DMS 273 treated with DMSO at 0.1 percent for 48 hours (cell line): ENCODE measurements at places on chromosomes 4 and X.

GRCh38 chrX:57451426-57452020 lies 140.3 kb upstream of the ZXDB start:
- DNase-seq, result no peak

DNA sequence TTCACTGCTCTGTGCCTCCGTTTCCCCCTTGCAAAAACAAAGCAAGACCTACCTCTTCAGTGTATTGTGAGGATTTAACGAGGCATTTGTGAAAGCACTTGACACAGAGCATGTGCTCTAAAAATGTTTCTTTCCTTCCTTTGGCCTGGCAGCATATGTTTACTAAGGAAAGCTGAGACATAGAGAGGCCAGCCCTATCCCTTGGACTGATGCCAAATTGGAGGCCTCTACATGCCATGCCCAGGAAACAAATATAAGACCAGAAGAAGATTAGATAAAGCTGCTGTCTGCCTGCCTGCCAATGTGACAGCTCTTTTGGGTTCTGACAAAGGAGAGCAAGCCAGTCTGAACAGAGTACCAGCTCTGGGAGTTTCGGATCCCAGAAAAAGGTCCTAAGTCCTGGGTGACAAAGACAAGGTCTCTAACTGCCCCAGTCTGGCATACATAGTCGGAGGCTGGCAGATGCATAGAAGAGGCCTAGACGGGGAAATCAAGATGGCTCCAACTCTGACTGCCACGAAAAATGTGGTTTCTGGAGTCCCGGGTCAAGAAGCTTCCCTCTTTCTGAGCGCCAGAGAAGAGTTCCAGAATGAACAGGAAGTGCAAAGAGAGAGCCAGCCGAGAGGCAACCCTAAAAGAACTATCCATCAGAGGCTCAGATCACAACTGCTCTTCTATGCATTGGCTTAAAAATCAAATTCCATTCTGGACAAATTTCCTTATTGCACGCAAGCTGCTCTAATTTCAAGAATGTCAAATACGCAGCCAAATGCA lies 25.8 kb downstream of the OTUD6A start:
- DNase-seq, result peak; percentile 9

- no peak for DNase-seq
Measured at GRCh38 chr4:181018913-181019312, 1224.3 kb upstream of the TENM3 start.

GRCh38 chrX:53440101-53440500 lies 5.9 kb upstream of the HSD17B10 start:
- DNase-seq, result peak; percentile 72

DNA sequence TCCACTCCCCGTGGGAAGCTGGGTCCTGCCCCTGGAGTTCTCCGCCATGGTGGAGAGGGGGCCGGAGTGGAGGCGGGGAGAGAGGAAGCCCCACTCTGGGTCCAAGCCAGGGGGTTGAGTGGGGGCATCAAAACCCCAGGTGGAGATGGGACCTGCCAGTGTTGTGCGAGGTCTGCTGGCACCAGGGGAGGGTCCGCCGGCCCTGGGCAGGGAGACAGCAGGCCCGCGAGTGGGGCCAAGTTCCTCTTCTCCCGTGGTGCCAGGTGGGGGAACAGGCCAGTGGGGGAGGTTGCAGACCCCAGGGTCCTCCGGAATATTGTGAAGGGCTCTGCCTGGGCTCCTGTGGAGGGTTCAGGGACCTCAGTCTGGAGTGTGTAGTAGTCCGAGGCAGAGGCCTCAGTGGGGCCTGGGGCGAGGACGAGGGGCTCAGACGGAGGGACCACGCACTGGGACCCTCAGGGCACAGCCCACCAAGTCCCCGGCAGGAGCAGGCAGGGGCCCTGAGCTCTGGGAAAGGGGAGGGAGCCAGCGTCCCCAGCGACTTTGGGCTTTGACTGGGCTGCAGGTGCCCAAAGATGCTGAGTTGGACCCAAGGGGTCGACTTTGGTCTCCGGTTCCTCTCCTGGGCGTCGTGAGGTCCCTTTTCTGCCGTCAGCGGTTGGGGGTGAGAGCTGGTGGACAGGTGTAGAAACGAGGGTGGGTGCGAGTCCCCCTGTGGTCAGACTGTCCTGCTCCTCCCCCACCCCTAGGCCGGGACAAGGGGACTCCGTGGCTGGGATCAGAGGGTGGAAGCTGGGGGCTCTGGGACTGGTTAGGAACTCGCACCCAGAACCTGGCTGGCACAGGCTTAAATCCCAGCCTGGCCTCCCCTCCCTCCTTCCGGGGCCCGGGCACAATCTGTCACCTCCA lies 43.8 kb upstream of the NKX1-1 start:
- no peak for DNase-seq

DNA sequence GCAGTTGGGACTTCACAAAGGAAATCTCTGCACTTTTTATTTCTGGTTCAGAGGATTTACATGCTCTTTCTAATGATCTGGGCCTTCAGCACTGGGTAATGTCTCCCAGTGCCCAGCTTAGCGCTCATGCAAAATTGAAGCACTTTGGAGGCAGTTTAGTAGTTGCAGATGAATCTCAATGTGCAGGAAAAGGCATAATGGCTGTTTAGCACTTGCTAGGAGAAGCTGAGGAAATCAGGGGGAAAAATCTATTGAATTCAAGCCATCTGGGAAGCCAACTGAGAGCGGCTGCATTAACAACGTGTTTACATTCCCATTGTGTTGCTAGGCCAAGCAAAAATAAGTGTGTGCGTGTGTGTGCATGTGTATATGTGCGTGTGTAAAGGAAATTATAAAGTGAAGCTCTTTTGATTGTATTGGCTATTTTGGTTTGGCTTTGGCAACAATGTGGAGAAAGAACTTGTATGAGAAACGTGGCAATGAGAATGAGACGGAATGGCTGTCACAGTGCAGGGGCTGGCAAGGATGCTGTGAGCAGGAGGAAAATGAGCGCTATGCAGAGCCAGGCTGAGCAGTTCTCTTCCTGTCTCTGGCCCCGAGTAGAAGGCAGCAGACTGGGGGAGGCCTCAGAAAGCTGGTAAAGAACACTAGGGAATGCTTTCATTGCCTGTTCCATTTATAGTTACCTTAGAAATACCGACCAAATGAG lies 231.5 kb downstream of the UNC5C start:
- DNase-seq, result no peak

DNA sequence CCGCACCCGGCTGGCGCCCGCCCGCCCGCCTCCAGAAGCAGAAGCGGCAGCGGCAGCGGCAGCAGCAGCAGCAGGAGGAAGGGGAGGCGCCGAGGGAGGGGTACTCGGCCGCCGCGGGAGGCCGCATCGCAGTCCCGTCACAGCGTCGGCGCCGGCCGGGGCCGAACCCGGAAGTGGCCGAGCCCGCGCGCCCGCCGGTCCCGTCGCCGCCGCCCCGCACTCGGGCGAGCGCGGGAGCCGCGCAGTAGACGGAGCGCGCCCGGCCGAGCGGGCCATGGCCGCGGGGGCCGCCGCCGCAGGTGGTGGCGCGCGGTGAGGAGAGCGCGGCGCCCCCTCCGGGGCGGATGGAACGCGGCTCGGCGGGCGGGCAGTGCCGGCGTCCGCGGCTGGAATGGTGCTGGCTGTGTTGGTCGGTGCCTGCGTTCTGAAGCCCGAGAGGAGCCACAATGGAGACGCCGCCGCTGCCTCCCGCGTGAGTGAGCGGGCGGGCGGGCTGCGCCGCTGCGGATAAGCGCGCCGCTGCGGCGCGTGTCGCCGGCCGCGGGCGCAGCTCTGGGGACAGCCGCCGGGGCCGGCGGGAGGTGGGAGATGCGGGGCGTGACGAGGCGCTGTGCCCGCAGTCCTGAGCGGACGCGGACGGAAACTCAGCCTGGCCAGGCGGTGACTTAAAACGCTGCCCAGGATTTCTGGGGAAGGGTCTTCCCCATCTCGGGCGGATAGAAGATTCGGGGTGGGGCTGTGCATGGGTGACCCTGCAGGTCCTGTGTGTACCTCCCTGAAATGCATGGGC lies at the start of gene KLHL2:
Gene KLHL2 (plus strand): TSS at position 131 of the 790 bp plus-strand sequence. CDS start 316 bp downstream, at position 447.
- DNase-seq, result peak; percentile 5

GRCh38 chrX:69603566-69604194 lies 12.2 kb upstream of the EDA start:
- DNase-seq, result peak; percentile 63

GRCh38 chr4:90124276-90124675 lies 2.9 kb upstream of the CCSER1 start:
- no peak for DNase-seq

- DNase-seq, result no peak
Measured at GRCh38 chr4:173932701-173933100, 350.8 kb downstream of the FBXO8 start.

- no peak for DNase-seq
Measured at GRCh38 chr4:127479031-127479622, 153.6 kb upstream of the INTU start.

DNA sequence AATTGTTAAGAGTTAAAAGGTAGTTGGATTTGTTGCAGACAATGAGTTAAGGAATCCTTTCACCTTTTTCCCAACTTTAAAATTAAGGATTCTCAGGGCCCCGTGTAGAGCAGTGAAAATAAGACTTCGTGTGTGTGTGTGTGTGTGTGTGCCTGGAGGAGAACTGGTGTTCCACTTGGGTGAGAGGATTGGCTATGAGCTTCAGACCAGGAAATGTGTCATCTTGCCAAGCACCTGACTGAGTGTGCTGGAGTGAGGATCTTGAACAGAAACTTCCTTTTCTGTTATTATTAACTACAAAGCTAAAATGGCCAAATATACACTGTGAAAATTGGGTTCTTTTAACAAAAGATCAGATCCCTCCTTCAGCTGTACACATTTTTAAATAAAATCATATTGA lies 113.1 kb upstream of the VCX2 start:
- no peak for DNase-seq

DNA sequence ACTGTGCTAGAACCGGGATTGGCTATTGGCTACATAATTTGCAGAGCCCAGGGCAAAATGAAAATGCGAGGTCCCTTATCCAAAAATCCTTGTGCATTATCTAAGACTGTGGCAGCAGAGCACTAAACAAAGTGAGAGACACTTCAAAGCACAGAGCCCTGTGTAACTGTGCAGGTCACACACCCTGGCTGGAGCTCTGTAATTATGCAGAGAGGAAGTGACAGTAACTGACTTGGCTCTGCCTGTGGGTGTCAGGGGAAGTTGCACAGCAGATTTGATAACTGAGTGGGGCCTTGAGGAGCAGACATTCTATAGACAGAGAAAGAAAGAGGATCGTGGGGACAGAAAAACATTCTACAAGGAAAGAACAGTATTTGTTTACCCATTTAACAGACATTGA lies 173.5 kb upstream of the FMR1 start:
- DNase-seq, result no peak

DNA sequence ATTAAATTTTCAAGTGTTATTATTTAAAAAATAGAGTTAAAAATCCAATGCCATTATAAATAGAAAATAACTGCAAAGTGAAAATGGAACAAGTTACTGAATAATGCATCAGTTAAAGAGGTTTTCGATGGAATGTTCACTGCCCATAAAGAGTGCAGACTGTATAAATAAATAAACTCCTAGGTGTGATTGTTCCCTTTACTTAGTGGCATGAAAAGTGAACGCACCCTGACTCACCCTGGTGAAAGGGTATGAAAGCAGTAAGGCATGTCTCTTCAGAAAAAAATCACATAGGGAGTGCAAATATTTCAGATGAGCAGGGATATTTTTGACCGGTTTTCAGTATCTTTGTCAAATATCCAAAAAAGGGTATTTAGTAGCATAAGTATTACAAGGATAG lies 387.8 kb downstream of the DCAF12L2 start:
- no peak for DNase-seq

DNA sequence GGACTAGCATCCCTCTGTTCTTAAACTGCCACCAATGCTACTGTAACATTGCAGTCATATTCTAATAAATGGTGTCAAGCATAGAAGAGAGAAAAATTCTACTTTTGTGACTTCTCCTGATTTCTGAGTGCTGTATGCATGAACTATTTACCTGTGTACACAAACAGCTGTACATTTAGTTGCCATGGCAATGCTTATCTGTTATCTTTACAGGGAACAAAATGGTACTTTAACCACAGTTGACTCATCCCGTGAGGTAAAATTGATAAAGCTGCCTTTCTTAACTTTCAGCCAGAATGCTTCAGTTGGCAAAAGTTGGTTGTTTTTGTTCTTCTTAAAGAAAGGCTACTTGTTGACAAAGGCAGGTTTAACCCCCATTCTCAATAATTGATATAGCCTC lies 587.5 kb upstream of the MAGEB2 start:
- no peak for DNase-seq

DNA sequence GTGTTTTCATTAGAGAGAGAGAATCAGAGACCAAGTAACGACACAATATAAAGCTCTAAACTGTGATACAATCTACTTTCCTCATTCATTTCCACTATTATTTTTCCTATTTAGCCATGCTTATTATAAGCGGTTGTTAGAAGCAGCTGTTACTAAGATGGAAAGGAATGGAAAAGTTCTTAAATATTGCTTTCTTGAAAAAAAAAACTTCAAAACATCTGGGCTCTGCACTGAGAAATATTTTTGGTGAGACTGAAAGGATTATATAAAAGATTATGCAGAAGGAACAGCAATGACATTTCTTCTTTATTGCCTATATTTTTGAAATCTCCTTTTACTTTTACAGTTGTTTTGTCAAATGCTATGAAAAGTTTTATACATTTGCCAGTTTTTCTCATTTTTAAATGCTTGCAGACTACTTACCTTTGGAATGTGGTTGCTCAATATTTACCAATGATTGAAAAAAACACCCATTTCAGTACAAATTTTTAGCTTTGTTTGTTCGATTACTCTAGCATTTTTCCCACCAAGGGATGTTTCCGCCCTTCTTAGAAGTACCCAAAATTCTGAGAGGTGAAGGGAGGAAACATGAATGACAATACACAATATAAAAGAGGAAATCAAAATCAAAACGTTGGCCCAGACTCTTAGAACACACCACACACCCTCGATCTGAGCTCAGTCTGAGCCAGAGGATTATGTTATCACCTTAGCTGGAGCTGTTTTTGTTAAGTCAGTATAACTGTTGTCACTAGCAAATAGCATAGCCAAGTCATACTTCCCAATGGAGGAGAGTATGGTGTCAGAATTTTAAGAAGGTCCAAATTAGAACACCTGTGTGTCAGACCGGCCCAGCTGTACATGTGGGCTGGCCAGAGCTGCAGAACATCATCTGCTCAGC lies 18.4 kb downstream of the DKK2 start:
- no peak for DNase-seq

GRCh38 chr4:167021545-167022155 lies 212.6 kb downstream of the SPOCK3 start:
- DNase-seq, result no peak

DNA sequence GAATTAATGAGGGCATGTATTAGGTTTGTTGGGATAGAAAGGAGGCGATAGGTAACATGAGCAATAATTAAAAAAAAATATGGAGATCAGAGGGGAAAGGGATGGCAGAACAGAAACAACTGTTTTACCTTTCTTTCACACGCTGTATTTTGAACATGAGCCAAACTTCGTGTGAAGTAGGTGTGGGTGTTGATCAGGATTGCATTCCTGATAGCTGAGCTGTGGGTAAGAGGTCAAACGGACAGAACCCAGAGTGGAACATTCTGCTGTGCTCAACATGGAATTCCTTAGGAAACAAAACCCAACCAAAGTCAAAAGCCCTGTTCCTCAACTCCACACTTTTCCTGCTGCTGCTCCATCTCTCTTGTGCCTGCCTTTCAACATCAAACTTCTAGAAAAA lies 162.5 kb upstream of the CASK start:
- no peak for DNase-seq
